ENCODE measurements at places on chromosomes 4 and X. TPM values are rescaled to one million over a fixed set of nuclear protein-coding genes. Genes with fewer than 3 reads are reported as not detected.

The CXorf51A gene
- not detected for total RNA-seq

The TEX13B gene
- not detected for total RNA-seq

The ZNF157 gene
- not detected for total RNA-seq

The HSD17B11 gene
- 57.0 TPM for total RNA-seq

The SAGE1 gene
- total RNA-seq: not detected

The SUPT20HL2 gene
- total RNA-seq: not detected

The MTNR1A gene
- total RNA-seq: not detected

The P2RY8 gene
- not detected for total RNA-seq

The CLTRN gene
- total RNA-seq: 6.6 TPM

The TRIM2 gene
- 73.1 TPM for total RNA-seq

The FREM3 gene
- not detected for total RNA-seq

The GPRIN3 gene
- 36.5 TPM for total RNA-seq

All from NCI-H460 (cell line).